ENCODE measurements at places on chromosomes 7 and 10.
A peak's percentile ranks its signal among the peaks of the same experiment; 100 is the strongest.

DNA sequence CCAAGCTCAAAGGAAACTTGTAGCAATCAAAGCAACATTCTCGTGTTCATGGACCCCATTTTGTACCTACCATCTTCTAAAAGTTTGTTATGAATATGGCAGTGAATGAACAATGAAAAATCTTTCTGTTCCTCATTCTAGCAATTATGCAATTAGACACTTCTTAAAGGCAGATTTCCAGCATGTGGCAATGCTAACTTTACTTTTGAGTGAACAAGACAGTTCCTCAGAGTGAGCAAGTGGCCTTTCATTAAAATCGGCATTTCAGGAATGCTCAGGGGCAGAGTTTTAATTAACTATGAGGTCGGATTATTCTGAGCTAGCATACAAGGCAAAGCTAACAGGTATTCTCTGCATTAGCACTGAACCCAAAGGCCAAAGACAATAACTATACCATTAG is 48.4 kb upstream of the NFE2L3 start:
- DNase-seq: no peak

- no peak for DNase-seq
Measured at GRCh38 chr7:152543799-152544198, 108.0 kb upstream of the KMT2C start.

DNA sequence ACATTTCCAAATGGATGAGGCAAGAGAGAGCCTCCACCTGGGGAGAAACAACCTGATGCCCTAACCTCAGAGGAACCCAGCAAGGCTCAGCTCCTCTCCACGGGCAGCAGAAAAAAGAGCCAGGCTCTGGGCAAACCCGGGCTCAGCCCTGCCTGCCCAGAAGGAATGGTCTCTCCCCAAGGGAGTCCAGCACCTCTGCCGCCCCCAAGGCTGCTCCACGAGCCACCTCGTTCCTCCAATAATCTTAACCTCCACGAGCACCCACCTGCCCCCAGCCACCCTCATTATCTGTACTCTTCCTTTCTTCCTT is 154.2 kb downstream of the GRID1 start:
- no peak for DNase-seq

DNA sequence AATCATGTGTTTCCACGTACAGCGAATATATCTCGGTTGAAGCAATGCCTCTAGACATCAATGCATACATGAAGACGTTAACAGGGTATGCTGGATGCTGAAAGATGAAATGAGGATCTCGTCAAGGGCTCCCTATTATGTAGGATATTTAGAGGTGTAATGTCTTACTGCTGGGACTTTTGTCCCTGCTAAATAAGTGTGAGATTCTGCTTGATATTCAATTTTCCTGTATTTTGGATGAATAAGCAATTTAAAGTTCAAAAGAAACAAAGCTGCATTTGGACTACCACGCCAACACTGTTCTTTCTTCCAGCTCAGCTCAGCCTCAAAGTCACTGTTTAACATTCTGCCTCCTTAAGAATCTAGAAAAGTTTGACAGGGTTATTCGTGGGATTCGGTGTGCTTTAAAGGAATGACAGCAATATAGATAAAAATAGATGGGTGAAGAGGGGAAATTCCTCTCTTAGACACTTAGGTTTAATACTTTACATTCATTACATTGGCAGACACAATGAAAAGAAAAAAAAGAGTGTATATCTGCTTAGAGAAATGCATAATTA is 110.1 kb upstream of the RHEB start:
- no peak for DNase-seq

DNA sequence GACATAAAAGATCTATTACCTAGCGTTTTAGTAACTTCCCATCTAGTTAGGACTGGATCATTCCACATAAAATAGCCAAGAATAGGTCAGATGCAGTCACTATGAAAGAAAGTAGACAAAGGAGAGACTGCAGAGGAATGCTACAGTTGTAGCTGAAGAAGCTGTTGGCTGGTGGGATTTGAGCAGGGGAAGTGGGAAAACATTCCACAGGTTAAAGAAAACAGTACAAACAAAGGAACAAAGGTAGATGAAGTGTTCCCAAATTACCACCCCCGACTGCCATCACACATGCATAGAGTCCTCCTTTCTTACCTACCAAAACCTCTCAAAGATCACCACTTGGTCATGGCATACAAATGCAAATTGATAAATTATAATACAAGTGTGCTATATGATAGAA is 41.8 kb downstream of the DLD start:
- DNase-seq: no peak

DNA sequence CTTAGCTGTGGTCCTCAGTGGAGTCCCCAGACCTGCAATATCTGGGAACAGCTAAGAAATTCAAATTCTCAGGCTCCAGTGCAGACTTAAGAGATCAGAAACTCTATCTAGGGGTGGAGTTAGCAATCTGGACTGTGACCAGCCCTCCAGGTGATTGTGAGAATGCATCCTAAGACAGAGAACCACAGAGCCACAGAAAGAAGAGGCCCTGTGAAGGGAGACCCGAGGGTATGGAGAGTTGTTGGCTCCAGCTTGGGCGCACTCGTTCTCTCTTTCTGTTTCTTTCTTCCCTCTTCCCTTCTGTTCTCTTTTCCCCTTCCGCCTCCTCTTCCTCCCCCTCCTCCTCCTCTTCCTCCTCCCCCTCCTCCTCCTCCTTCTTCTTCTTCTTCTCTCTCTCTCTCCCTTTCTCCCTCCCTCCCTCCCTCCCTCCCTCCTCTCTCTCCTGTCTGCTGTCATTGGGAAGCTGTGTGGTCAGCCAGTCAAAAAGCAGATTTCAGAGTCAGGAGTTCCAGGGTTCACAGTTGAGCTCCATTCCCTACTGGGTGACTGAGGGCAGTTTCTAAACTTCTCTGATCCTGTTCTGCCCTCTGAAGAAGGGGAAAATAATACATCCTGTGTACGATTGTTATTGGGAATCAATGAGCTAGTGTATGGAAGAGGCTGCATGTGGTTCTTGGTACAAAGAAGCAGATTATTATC is 62.1 kb upstream of the STEAP1B start:
- DNase-seq: peak; percentile 74

Measured in renal cortical epithelial cell (primary cell).